ENCODE measurements at places on chromosomes 1 and 21. TPM values are rescaled to one million over a fixed set of nuclear protein-coding genes. Genes with fewer than 3 reads are reported as not detected.

DNA sequence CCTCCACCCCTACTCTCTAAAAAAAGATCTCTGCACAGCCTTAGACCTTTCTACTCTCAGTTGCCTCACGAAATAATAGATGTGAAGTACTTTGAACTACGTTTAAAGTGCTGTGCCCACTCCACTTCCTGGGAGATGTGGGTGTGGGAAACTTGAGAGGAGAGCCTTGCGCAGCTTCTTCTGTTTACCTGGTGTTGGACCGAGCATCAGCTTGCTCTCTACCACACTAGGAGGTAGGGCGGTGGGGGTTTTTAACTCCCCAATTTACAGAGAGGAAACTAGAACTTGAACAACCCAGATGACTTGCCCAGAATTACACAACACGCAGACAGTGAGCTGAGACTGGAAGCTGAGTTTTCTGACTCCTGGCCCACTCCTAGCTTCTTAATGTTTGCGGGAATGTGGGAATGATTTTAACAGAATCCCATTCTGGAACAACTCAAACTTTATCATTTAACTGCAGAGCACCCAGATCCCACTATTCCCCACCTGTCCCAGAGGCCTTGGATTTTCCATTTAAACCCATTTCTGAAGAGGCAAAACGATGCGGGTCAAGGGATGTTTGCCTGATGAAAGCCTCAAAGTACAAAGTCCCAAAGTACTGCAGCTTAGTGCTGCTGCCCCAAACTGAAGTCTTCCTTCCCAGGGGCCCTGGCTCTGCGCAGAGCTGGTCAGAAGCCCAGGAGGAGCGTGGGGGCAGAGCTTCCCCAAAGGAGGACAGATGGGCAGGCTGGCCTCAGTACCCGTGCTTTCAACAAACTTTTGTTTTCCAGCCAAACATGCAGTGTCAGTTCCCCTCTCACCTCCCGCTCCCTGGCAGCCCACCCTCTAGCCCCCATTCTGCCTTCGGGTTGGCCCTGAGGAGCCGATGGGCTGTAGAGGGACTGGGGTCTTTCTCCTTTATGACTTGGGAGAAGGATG, 19.0 kb downstream of the BTG2 start:
- peak; percentile 32 for DNase-seq
- H3K36me3 ChIP-seq = no peaks in the 10 kb centered on the region
- no peak overlapping the region for H3K27ac ChIP-seq

- H3K4me1 ChIP-seq = no peaks in the 10 kb centered on the region
- H3K36me3 ChIP-seq = no peaks in the 10 kb centered on the region
- DNase-seq = no peak
- no peak overlapping the region for H3K27ac ChIP-seq
- H3K27me3 ChIP-seq = peaks cover 70% of the 10 kb centered on the region
- H3K4me3 ChIP-seq = no peak overlapping the region
These were observed 4.8 kb downstream of the STUM start for GRCh38 chr1:226553266-226553923.

DNA sequence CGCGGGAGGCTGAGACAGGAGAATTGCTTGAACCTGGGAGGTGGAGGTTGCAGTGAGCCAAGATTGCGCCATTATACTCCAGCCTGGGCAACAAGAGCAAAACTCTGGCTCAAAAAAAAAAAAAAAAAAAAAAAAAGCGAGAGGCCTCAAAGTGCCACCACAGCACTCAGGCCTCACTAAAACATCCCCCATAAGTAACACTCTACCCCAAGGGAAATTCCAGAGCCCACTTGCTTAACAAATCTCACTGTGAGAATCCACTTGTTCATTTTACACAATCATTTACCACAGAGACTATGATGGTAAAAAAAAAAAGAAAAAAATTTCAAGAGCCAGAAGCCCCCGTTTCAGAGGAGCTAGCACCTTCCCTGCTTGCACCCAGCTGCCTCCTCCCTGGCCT, 26.3 kb upstream of the EXOSC10 start:
- no peak overlapping the region for H3K27ac ChIP-seq
- H3K4me1 ChIP-seq = no peaks in the 10 kb centered on the region
- no peak overlapping the region for H3K4me3 ChIP-seq
- no peaks in the 10 kb centered on the region for H3K27me3 ChIP-seq
- DNase-seq = no peak
- peaks cover 35% of the 10 kb centered on the region for H3K36me3 ChIP-seq

DNA sequence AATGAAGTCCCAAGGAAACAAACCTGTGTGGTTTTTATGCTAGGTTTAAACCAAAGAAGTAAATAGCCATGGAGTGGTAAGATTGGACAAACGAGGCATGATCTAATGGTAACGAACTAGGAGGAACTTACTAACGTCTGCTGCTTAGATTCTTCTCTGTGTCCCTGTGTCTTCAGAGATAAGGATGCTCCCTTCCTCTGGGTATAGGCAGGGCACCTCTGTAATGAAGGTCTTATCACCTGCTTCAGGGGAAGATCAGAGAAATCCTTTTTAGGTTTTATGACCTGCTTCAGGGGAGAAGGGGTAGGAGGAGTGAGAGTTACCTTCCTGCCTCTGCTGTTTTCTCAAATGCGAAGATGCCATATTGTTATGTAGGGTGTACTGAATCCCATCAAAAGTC, 214.9 kb upstream of the L1TD1 start:
- H3K27ac ChIP-seq = no peak overlapping the region
- H3K4me1 ChIP-seq = no peaks in the 10 kb centered on the region
- H3K4me3 ChIP-seq = no peak overlapping the region

- no peaks in the 10 kb centered on the region for H3K36me3 ChIP-seq
- H3K4me1 ChIP-seq = peaks cover 21% of the 10 kb centered on the region
These were observed 86.2 kb downstream of the RIPK4 start for GRCh38 chr21:41680444-41681347.

GRCh38 chr1:33300673-33301072, 20.2 kb downstream of the A3GALT2 start:
- H3K27ac ChIP-seq = no peak overlapping the region
- no peak overlapping the region for H3K4me3 ChIP-seq
- peaks cover 12% of the 10 kb centered on the region for H3K4me1 ChIP-seq
- H3K36me3 ChIP-seq = no peaks in the 10 kb centered on the region
- no peaks in the 10 kb centered on the region for H3K27me3 ChIP-seq
- DNase-seq = peak; percentile 88

DNA sequence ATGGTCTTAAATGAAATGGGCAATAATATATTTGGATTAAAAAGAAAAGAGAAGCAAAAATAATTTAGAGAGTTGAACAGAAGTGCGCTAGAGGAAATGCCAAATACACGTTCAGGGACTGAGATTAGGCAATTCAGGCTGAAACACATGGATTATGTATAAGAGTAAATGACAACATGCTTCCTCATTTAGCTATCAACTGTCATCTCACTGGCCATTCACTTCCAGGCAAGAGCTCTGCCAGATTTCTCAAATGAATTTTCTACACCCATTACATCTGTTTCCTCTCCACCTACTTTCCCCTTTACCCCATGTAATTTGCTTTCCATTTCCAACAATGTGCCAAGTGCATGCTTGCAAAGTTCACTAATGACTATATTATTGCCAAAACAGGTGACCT, 582.4 kb downstream of the LTN1 start:
- no peak for DNase-seq
- H3K36me3 ChIP-seq = no peaks in the 10 kb centered on the region
- H3K27me3 ChIP-seq = no peaks in the 10 kb centered on the region
- no peak overlapping the region for H3K4me3 ChIP-seq
- H3K27ac ChIP-seq = no peak overlapping the region

GRCh38 chr1:21898326-21899200, 38.5 kb downstream of the HSPG2 start:
- H3K4me3 ChIP-seq = no peak overlapping the region
- peaks cover 66% of the 10 kb centered on the region for H3K4me1 ChIP-seq
- peaks cover 22% of the 10 kb centered on the region for H3K36me3 ChIP-seq
- no peaks in the 10 kb centered on the region for H3K27me3 ChIP-seq

DNA sequence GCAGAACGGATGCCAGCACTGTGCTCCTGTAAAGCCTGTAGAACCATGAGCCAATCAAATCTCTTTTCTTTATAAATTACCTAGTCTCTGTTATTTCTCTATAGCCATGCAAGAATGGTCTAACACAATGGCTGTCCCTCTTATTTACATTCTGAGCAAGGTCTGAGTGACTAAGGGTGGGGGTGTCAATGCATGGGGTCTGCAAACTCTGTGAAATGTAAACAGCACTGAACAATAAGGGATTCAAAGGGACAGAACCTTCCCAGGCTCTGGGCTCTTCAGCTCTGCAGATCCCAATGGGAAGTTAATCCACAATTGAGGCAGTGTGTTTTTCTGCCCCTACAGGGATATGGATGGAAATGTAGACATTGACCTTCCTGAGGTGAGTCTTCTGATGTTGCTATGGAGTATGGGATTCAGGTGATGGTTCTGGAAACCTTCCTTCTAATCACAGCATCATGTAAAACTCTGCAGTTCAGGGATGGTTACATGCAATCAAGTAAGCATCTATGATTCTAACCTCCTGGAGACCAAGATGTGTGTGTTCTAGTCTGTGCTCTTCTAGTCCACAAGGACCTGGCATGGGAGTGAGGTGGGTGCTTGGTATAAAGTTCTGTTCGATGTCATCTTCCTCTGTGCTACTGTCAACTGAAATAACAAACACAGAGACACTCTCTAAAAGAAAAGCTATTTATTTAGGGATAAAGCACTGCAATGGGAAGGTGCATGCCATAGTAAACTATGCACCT, 38.6 kb downstream of the CAPN9 start:
- no peaks in the 10 kb centered on the region for H3K36me3 ChIP-seq
- no peak overlapping the region for H3K27ac ChIP-seq
- DNase-seq = no peak
- H3K4me1 ChIP-seq = no peaks in the 10 kb centered on the region

DNA sequence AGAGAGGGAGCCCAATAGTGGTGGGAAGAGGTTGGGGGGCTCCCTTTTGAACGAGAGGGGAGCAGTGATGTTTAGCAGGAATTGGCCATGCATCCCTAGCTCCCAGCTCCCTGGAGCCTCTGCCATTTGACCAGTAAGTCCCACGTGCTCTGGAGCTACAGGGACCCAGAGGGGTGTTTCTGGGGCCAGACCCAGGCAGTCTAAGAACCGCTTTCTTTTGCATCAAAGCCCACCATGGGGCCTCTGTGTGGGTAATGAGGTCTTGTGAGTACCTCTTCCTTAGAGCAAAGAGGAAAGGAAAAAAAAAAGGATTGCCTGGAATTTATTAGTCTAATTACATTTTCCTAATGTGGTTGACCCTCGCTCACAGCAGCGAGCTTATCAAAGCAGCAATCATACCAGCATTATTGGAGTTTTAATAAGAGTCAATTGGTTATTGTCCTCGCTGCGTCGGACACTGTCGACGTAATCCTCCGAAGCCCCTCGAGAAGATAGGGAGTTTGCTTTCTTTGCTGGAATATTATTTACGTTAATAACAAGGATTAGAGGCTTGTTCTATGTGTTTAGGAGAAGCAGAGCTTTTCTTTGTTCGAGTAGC, 17.6 kb downstream of the ACTL8 start:
- H3K27ac ChIP-seq = no peak overlapping the region
- H3K36me3 ChIP-seq = no peaks in the 10 kb centered on the region
- H3K4me1 ChIP-seq = peaks cover 19% of the 10 kb centered on the region
- H3K4me3 ChIP-seq = no peak overlapping the region
- DNase-seq = no peak

Gene CYP4A22
- polyA plus RNA-seq = not detected

Gene DPT
- 20.0 TPM for polyA plus RNA-seq

Gene KMO
- polyA plus RNA-seq = not detected

Gene GRHL3
- not detected for polyA plus RNA-seq

Gene SH3BGR
- 5.7 TPM for polyA plus RNA-seq

Gene OR14I1
- not detected for polyA plus RNA-seq

Gene NR0B2
- polyA plus RNA-seq = not detected

Data from GM23248 (cell line).